ENCODE measurements at places on chromosomes 1 and 21.

- no peak for DNase-seq
Measured at GRCh38 chr21:42556960-42557359, 43.3 kb downstream of the SLC37A1 start.

GRCh38 chr21:33892853-33893252, 22.8 kb downstream of the ATP5PO start:
- DNase-seq, result no peak

DNA sequence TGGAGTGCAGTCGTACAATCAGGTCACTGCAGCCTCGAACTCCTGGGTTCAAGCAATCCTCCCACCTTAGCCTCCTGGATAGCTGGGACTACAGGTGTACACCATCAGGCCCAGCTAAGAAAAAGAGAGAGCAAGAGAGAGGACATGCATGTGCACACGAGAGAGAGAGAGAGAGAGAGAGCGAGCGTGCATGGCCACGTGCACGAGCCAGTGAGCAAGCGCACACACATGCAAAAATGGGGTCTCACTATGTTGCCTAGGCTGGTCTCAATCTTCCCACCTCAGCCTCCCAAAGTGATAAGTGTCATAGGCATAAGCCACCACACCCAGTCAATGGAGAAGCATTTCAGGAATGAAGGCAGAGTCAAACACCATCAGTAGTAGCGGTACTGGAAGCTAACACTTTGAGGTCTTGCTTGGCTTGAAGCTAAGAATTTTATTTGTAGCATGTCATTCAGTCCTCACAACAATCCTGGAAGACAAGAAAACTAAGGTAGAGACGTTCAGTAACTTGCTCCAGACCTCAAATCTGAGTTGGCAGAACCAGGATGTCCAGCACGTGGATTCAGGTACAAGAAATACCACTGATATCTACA, 14.5 kb downstream of the GNB1 start:
- DNase-seq, result no peak

DNA sequence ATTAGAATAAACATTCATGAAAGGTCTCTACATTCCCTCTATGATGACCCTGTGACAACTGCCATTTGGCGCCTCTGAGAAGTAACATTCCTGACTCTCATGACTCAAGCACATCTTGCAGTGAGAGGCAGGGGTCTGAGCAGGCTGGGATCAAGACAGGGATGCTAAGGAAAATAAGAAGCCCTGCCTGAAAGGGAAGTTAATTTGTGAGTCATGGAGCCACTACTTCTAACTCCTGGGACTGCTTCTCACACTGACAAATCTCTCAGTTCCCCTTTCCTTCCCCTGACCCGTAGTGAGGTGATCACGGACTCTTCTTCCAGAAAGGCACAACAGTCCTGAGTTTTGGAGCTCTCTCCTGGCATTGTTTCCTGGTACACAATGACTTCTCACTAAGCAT, 231.9 kb downstream of the TNR start:
- no peak for DNase-seq

DNA sequence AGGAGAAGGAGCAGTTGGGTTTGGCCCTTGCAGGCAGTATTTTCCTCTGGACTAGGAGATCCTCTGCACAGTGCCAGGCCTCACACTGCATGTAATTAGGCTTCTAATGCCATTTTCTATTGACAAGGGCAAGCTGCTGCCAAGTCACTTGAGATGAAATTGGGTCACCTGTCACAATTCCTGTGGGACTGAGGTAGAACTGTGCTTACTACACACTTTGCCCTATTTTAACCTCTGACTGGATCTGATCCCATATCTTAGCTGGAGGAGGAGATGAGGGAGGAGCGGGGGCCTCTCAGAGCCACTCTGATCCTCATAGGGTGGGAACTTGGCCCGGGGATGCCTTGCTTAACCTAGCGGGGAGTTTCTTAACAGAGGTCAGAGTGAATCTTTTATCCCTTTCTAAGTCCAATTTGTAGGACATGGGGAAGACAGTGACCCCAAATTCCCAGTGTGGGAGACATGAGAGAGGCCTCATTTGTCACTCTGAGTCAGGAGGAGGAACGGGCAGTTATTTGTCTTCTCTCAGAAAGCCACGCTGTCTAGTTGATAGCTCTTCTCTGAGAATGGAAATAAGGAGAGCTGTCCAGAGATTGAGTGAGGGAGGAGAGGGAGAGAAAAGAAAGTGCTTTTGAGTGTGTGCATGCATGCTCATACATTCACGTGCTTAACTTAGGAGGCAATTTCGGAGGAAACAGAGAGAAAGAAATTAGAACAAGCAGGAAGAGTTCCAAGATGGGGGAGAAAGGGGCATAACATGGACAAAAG, 121.3 kb downstream of the CACNA1E start:
- DNase-seq, result no peak

DNA sequence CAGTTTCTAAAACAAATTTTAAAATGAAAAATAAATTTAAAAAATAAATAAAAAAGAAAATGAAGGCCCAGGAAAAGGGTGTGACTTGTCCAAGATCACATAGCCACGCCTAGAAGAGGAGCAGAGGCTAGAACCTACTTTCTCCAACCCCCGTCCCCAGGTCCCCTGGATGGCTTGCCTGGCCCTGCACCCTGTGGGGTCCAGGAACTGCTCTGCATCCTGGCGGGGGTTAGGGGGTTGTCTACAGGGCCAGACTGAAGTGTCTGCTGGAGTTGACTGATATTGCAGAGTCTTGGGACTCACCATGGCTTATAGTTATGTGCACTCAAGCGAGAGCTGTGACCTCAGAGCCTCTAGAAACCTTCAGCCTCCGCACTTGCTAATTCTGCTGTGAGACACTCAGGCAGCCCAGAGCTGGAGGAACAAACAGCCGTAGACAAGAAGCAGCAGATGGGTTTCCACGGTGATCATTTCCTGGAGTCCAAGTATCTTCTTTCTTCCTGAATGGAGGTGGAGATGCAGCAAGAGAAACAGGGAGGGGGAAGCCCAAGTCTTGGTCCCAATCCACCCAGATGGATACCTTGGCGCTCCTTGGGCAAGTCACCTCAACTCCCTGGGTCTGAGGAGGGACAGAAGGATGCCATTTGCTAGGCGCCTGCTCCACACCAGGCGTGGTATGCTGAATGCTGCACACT, 5.2 kb upstream of the EXTL1 start:
- DNase-seq, result no peak

- DNase-seq, result no peak
Measured at GRCh38 chr1:37399205-37399604, 75.2 kb upstream of the ZC3H12A start.

DNA sequence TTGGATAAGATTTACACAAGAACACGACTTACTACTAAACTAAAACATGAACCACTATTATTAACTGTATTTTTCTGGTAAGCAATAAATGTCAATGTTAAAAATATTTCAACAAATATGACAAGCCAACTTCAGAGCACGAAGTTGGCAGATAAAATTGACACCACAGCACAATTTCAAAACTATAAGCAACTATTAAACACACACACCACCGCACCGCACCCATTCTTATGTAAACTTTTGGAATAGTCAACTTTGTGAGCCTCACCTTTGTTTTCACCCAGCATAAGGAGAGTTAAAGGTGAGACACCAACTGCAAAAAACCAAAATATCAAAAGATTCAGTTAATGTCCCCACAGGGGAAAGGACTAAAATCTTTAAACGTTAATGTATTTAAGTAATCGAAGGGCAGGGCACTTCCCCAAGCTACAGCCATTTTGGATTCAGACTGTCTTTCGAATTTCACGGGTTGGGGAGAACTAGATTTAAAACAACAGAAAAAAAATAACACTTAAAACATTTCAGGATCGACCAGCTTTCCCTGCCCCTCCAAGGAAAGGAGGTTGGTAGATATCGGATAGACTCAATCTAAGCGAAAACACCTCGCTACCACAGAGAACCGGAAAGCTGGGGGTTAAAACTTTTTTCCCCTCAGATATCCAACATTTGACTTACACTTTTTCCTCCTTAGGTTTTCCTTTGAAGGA, 872 bp downstream of the GPBP1L1 start:
- peak; percentile 16 for DNase-seq

- no peak for DNase-seq
Measured at GRCh38 chr1:213947200-213947801, 40.5 kb upstream of the PROX1 start.

DNA sequence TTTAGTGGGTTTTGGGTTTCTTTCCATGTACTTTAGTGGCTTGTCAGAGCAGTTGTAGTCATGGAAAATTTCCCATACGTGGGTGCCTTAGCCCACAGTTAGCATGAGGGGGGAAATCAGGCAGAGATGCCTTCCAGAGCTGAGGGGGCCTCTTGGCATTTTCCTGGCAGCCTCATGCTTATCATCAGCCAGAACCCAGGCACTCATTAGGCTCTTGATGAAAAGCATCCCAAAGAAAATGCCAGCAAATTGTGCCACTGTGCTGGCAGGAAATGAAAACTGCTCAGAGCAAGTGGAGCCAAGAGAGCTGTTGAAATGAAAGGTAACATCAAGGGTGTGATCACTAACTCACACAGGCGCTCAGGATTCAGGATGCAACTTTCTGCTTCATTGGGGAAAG, 128.0 kb downstream of the TNNI3K start:
- no peak for DNase-seq

DNA sequence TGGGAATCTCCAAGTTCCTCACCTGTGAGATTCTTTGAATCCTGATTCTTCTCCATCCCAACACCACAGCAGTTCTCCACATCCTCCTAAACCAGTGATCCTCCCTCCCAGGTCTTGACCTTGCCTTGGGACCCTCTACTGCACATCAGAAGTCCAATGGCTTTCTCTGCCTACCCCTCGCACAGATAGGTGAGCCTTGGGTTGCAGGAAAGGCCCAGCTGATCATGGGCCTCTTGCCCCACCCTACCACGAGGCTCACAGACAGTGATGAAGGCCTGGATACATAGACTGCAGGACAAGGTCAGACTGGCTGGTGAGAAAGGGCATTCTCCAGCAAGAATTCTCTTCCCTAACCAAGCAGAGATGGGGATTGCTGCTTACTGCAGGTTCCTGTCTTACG, 825 bp downstream of the FABP3 start:
- no peak for DNase-seq

All from activated CD4-positive, alpha-beta T cell treated with anti-CD3 and anti-CD28 coated beads, Interleukin-2, amount 10 ng/mL, durations not matched to agents 7 days and 5 days (primary cell).